Stimulated activated CD8-positive, alpha-beta memory T cell treated with anti-CD3 and anti-CD28 coated beads, Interleukin-4, amount 100 ng/mL, for 48 hours (primary cell): ENCODE measurements at places on chromosomes 5 and 9.
A peak's percentile ranks its signal among the peaks of the same experiment; 100 is the strongest.

GRCh38 chr5:173297813-173298212, 30.4 kb downstream of the STC2 start:
- DNase-seq, result no peak

DNA sequence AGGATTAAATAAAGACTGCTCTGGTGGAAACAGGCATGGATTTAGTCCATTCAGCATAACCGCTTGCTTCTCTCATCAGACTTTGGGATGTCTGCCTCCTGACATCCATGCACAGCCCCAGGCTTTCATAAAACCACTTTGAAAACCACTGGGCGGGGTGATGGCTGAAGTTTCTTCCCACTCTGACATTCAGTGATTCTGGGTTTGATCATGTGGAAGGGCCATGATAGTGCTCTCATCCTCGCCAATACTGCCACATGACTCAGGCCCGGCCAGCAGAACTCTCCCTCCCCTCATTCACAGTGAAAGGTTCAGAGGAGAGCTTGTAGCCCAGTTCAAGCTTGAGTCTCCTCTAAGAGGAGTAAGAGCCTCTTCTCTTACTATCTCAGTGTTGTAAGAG, 29.6 kb upstream of the GLRA1 start:
- DNase-seq, result no peak

DNA sequence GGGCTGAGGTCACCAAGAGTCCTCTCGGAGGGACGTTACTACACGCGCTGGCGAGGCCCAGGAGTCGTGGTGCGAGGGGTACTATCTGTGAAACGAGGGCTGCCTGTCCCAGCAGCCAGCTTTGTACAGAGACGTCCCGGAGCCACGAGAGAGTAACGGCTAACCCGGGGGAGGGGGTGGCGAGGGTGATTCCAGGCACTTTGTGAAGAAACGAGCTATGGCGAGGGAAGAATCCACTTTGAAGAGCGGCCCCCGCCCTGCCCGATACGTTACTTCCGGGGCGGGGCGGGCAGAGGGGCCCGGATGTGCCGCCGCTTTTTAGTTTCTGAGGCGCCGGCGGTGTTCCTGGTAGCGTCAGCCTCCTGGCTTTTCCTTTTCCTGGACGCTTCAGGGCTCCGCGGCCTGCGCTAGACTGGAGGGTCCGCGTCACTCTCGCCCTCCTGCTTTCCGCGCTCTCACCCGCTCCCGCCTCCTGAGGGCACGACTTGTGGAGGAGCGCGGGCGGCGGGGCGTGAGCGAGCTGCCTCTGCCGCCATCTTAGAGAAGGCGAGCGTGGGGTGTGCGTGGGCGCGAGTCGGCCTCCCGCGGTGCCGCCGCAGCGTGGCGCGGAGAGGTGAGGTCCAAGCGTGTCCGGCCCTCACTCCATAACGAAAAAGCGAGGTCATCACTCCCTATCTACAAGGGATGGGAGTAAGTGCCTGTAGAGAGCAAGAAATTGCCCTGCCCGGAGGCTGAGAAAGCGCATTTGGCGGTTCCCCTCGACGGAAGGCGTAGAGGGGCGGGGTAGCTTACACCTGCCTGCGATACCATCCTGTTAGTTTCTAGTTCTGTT, 580 bp upstream of the RFX3 start:
- DNase-seq, result peak; percentile 89

DNA sequence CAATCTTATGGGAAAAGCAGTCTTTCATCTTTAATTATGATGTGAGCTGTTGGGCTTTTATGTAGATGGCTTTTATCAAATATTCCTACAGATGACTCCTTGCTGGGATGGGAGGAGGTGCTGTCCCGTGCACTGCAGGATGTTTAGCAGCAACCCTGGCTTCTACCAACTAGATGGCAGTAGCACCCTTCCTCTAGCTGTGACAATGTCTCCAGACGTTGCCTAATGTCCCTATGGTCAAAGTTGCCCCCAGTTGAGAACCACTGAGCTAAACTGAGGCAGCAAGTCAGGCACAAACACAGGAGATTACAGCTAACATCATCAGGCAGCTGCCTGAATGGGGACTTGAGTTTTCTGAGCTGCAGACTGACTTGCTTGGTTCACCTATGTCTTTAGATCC, 401.9 kb upstream of the PDE4D start:
- no peak for DNase-seq

- no peak for DNase-seq
Observed at GRCh38 chr5:145858959-145859358, 13.9 kb downstream of the GRXCR2 start.

DNA sequence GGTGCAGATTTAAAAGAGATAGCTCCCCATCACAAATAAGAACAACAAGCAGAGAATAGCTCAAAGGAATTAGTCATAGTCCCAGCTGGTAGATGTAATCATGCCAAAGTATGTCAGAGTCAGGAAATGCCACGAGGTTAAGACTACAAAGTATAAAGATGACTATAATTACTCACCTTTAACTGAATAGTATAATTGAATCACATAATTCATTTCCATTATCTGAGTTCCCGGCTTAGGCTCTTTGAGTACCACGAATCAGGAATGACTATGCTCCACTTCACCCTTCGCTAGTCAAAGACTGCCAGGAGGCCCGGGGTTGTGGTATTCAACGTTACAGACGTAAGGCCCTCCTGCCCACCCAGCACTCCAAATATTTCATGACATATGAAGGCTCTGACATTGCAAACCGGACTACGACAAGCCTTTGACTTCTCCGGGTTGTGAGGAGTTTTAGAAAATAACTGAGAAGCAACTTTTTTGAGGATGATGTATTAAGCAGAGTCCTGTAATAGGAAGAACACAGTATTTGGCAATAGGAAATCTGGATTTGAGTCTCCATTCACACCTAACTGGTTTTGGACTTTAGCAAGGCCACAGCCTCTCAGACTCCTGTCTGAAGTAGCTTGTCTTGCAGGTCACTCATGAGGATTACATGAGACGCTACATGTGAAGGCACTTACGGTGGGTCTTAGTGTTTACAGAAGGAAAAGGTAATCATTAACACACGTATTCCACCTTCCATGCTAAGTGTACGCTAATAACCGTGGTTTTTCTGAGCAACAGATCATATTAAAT, 64.6 kb downstream of the ENC1 start:
- DNase-seq, result peak; percentile 47

DNA sequence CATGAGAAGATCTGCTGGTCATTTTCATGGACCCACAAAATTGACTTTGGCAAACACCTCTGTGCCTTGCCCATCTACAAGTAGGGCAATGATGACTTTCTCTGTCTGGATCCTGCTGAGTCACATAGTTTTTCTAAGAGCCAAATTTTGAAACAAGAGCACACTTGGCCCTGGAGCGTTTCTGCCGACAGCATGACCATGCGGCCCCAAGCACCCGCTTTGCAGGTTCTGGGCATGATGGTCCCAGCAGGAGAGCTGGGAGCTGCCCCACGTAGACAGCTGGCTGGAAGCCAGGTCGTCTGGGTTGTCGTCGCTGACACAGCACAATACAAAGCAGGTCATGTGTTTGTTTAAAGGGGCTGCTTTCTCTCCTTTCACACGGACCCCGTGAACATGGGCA, 159.8 kb downstream of the SYK start:
- no peak for DNase-seq

GRCh38 chr5:147160902-147161700, 73.7 kb upstream of the STK32A start:
- DNase-seq, result no peak

DNA sequence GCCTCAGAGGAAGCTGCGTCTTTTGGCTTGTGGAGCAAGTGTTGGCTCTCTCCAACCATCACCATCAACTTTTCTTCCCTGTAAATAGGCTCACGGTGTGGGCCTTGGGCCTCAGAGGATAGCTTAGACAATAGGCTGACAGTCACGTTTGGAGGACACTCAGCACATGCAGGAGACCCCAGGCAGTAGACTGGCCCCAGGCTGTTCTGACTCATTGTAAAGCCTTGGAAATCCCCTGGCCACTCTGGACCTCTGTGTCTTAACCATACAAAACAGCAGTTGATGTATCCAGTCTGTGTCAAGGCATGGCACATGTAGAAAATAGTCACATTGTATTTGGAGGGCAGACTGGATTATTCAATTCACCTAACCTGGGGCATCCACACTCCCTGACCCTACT, 18.6 kb downstream of the CD74 start:
- DNase-seq, result no peak

- DNase-seq, result no peak
Observed at GRCh38 chr5:38135486-38136039, 122.8 kb upstream of the EGFLAM start.

DNA sequence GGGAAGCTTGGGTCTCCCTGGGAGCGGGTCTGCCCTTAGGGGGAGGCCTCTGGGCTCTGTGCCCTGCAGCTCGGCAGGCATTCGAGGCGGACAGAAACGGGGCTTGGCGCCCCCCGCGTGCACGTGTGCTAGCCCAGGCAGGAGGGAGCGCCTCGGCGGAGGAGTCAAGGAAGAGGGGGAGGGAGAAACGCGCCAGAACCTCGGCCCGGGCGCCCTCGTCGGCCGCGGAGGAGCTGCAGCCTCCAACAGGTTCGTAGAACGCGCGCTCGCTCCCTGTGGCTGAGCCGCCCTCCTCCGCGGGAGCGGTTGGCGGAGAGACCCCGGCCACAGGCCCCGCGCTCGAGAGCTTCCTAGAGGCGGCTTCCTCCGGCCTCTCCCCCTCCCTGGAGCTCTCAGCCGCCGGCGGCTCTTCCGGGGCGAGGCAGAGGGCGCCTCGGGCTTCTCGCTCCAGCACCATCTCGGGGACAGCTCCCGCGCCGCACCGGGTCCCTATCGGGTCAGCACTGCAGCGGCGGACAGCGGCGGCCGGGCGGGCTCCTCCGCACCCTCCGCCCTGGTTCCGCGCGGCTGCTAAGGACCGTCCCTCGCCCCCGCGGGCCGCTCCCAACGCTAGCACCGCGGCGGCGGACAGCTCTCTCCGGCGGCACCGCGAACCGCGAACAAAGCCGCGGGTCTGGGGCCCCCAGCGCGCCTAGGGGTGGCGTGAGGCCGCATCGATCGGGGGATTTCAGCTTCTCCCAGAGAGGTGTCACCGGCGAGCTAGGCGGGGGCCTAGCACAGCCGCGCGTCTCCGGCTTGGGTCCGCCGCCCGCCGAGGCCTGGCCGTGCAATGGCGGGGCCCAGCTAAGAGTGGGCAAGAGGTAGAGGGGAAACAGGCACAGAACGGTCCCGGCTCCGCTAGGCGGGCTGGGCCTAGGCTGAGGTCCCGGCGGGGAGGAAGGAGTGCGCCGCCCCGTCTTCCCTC, 74.6 kb upstream of the CPLX2 start:
- peak; percentile 86 for DNase-seq

GRCh38 chr9:99023831-99024230, 80.1 kb downstream of the COL15A1 start:
- DNase-seq, result no peak

DNA sequence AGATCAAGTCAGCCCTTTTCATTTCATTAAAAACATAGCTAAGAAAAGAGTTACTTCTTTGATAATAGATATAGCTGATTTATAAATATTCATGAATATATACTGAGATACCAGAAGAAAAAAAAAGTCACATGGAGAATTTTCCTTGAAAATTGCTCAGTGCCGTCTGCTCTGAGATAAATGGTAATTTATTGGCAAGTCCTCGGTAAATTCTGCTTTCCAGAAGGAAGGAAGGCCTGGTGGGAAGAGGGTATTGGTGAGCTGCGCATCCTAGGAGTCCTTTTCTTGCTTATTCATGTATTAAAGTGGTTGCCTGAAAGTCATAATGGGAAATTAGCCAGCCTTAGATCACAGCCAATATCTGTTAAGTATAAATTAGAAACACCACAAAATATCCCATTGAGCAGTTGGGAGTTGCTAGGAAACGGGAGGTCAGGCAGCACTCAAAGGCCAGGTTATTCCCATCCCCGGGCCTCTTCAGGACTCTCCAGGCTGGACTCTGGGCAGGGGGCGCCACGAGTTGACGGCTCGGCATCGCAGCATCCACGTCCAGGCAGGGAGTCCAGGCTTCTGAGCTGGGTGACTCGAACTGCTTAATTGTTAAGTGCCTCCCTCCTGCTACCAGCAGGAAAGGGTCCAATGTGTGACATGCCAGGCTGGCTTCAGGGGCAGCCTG, 116.7 kb upstream of the RETREG1 start:
- no peak for DNase-seq

DNA sequence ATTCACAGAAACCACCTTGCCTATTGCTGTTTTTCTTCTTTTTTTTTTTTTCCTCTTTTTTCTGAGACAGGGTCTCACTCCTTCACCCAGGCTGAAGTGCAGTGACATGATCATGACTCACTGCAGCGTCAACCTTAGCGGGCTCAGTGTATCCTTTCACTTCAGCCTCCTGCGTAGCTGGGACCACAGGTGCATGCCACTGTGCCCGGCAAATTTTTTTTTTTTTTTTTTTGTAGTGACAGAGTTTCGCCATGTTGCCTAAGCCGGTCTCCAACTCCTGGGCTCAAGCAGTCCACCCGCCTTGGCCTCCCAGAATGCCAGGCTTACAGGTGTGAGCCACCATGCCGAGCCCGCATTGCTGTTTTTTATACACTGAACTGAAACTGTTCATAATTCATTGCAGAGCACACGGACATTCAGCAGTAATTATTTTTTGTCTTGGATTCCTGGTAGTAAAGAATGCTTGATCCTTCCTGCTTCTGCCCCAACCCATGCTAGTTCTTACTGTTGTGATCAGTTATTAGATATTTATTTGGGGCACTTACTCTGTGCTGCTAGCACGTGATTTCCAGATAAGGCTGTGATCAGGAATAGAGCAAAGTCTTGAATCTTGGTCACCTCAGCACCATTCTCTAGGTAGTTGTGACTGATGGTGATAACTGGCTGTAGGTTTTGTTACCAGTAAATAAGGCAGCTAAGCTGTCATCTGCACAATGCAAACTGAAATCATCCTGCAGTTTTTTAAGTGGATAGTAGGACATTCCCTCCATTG, 14.0 kb downstream of the MAP3K1 start:
- DNase-seq, result peak; percentile 58

GRCh38 chr9:87290241-87291052, 207.2 kb upstream of the DAPK1 start:
- DNase-seq, result no peak

DNA sequence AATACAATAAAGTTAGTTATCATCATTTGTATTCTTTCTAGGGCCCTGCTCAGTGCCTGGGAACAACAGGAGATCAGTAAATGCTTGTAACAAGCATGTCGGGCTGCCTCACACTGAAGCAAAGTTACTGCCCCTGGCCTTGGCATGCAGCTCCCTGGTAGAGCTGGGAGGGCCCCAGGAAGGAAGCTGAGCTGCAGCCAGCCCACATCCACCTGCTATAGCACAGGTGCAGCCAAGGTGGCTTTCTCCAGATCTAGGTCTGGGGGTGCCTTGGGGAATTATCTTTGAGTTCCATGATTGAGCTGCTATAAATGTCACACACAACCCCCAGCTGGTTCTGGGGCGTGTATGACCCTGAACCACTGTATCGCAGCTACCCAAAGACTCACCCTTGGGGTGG, 293.4 kb upstream of the MSX2 start:
- no peak for DNase-seq
